ENCODE measurements at places on chromosomes 16 and 17.

- peak; percentile 52 for DNase-seq
Measured at GRCh38 chr17:28372203-28372944, 880 bp downstream of the SARM1 start.

- no peak for DNase-seq
Measured at GRCh38 chr17:12438212-12438611, 227.5 kb upstream of the MYOCD start.

DNA sequence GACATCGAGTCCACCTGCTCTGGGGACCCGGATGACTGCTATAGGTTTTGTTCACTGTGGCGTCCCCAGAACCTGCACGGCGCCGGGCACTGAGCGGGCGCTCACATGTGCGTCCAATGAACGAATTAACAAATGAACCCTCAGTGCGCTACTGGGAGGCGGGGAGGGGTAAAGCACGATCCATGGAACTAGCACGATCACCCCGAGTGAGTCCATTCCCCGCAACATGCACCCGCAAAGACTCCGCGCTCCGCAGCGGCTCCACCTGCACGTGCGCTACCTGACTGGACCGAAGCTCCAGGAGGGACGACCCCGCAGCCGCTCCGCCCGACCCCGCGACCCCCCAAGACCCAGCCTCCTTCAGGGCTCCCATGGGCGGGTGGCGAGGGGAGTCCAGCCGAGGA, 491 bp downstream of the TRAP1 start:
- DNase-seq: peak; percentile 68

DNA sequence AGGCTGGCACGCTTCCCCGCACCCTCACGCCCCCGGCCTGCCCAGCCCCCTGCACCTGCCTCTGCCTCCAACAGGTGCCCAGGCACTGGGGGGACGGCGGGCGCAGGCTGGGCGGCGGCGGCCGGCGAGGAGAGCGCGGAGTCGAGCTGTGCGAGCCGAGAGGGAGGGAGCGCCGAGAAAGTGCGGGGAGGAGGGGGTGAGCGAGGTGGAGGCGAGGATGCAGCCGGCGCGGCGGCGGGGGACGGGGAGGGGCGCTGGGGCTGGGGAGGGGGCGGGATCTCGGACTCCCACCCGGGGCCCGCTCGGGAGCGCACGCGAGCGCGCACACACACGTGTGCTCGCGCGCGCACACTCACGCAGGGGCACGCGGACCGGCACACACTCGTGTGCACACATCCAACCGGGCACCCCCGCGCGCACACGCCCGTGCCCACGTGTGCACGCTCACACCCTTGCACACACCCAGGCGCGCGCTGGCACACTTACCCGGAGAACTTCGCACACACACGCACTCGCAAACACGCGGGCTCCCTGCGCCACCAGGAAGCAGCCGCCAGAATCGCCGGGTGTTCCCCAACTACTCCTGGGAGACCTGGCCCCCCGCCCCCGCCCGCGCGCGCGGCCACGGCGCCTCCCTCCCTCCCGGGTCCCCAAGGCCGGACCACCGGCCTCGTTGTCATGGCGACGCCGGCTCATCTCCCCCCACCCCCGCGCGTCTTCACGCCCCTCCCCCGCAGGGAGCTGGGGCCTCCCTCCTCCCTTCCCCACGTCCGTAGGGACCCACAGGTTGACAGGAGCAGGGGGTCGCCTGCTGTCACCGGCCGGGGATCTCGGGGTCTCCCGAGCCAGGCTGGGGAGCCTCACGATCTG, at the start of gene DOC2A:
TSS of gene DOC2A (minus strand) at position 184 of the 870 bp plus-strand sequence. CDS start 805 bp downstream, outside the sequence.
- DNase-seq: peak; percentile 48

DNA sequence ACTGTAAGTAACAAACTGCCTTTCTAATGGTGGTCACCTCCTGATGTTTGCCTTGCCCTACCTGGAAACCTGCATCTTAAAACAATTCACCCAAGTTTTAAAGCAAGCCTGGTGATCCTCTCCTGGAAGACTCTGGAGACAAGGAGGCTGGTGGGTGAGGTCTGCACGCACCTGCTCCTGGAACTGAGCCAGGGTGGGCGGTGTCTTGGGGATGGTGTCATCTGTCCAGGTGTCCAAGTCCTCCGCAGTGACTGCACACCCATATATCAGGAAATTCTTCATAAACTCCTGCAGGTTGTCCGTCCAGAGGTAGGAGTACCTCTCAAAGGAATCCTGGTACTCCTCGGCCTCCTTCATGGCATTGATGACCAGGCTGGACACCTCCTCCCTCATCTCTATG, 44.9 kb downstream of the DNAH17 start:
- no peak for DNase-seq

DNA sequence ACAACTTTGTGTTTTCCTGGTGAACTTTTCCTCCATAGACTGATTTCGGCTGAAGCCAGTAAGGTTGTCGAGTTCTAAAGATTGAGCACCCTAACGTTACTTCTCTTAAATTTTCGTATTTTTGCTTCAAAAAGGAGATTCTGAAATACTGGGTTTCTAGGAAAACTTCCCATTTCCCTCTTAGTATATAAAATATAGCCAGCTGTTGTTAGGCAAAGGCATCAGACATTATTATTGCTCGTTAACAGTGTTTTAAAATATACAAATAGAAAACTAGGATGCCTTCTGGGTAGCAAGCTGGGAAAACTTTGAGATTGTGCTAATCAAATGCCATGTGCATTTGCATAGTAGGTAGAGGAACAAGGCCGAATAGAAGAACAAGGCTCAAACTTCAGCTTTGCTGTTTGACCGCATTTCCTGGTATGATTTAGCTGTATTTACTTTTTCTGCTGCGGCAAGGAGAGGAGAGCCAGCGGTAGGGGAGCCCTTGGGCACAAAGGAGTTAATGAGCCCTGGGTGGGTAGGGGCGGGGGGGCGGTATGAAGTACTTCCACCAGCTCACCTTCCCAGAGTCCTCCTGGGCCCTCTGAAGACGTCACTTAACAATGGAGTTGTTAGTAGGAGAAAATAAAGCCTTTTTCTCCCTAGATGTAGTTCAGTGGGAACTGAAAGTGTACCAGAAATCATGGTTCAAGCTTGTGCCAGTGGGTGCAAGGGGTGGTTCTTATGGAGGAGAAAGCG, 151.9 kb downstream of the MSI2 start:
- DNase-seq: peak; percentile 43

DNA sequence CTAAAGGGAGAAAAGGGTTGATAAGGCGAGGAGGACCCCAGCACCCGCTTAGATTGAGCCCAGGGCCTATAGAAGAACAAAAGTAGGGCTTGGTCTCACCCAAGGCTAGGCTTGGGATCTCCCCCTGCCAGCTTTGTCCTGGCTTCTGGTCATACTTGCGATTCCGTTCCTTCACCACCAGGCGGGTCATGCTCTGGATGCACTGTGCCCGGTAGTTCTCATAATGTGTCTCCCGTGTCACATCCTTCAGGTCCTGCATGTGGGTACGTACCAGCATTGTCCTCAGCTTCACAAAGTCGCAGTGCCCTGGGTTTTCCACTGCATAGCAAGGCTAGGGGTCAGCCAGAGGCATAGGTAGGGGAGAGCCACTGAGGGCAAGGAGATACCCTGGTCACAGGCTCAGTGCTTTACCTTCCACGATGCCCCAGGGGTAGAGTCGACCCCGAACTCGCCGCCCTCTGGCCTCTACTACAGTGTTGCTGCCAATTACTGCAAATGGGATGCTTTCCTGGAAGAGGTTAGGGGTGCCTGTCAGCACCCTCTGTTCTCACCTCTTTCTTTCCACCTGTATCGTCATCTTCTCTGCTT, 6.5 kb upstream of the MTMR4 start:
- DNase-seq: peak; percentile 39

DNA sequence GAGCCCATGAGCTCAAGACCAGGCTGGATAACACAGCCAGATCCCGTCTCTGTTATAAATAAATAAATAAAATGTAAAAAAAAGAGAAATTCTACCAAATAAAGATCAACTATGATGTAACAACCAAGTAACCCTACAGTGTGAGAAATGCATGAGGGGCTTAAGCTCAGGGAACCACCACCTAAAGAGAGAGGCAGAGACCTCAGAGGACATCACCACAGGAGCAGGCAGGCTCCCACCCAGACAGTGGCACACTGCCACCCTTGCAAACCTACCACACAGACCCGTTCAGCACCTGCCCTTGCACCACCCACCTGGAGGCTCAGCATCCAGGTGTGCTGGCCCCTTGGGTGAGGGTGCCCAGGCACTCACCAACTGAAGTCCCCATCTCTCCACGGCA, 45.6 kb downstream of the ANKRD11 start:
- DNase-seq: no peak

DNA sequence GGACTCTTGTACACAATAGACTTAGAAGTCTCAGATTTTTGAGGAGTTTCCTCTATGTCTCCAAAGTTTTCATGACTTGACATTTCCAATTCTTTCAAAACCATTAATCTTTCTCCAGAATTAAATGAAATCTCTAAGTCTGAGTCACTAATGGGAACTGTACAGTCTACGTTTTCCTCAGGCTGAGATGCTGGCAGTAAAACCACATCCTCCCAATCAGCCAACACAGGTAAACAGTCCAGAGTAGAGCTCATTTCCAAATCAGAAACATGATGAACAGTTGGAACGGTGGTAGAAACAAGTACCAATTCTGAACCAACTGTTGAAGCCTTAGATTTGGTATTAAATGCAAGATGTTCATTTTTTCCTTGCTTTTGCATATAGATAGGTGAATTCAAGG, 7.9 kb downstream of the ERI2 start:
- no peak for DNase-seq

DNA sequence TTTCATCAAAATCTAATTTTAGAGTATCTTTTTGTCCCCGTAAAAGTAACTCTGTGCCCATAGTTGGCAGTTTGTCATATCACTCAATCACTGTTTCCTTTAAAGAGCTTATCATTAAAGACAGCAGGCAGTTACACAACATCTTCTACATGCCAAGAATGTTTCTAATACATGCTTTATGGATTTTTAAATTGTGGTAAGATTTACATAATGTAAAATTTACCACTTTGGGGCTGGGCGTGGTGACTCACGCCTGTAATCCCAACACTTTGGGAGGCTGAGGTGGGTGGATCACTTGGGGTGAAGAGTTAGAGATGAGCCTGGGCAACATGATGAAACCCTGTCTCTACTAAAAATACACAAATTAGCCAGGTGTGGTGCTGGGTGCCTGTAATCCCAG, 687.2 kb downstream of the WWOX start:
- DNase-seq: no peak

DNA sequence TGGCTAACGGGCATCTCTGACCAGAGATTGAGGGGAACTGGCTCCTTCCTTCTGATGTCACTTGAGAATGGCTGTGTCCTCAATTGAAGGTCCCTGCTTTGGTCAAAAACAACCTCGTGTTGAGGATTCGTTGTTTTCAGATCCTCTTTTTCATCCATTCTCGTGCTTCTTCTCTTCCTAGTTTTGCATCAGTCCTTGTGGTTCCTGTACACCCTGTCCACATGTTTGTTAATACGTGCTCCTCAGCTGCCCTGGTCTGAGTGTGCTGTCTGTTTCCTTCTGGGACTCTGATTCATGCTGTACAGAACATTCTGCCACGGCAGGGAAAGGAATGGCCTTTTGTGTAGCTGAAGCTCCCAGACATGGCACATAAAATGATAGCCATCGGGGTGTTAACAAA, 863.2 kb upstream of the GOT2 start:
- DNase-seq: no peak
